ENCODE measurements at places on chromosomes 1 and 21.

- DNase-seq, result no peak
Observed at GRCh38 chr1:211609120-211610024, 30.4 kb upstream of the SLC30A1 start.

DNA sequence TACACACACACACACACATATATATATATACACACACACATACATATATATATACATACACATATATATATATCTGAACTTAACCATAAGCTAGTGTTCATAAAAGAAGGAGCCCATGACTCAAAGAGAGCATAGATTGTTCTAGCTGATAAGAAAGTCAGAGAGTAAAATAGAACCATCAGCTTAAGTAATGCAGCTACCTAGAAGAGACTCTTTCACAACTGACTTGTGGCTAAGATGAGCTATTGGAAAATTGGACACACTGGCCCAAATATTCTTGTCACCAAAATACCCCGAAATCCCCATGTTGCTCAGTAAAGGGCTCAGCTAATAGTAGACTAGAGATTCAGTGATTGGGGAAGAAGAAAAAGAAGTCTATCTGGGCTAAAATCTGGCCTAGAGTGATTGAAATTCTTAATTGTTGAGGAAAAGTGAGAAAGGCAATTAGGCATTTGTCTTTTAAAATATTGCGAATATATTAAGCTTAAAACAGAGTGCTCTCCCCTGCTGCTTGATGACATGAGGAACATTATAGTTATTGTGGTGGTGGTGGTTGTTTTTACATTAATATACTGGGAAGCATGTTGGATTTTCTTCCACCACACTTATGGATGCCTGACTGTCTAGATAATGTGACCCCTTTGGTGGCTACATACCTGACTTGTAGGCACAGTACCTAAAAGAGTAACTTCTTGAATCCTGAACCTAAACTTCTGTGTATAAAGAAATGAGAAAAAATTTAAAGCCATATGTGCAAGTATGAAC, 6.3 kb downstream of the SLAMF1 start:
- no peak for DNase-seq

DNA sequence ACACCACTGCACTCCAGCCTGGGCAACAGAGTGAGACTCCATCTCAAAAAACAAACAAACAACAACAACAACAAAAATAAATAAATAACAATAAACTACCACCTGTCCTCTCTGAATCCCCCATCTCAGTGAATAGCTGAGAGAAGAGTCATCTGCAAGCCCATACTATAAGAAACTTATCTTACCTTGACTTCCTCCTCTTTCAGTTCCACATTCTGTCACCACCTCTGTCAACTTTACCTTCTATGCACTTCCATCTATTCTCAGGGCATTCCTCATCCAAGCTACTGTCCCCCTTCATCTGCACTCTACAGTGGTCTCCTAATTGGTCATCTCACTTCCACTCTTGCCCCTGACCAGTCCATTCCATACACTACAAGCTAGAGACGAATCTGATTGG, 58.1 kb downstream of the KIAA0040 start:
- DNase-seq, result no peak

DNA sequence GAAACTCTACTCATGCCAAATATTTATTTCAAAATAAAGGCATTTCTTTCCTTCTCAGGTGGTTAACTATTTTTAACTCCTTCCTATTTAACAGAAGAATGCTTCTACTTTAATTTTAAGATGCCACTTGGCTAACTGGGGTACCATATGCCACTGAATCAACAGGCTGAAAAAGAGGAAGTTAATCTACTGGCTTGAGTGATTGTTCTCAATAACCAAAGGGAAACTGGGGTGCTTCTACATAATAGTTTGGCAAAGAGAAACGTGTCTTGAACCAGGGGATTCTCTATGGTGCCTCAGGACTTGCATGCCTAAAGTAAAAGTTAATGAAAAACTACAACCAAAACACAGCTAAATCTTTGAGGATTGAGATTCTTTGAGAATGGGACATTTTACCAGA, 142.6 kb downstream of the DENND1B start:
- no peak for DNase-seq

DNA sequence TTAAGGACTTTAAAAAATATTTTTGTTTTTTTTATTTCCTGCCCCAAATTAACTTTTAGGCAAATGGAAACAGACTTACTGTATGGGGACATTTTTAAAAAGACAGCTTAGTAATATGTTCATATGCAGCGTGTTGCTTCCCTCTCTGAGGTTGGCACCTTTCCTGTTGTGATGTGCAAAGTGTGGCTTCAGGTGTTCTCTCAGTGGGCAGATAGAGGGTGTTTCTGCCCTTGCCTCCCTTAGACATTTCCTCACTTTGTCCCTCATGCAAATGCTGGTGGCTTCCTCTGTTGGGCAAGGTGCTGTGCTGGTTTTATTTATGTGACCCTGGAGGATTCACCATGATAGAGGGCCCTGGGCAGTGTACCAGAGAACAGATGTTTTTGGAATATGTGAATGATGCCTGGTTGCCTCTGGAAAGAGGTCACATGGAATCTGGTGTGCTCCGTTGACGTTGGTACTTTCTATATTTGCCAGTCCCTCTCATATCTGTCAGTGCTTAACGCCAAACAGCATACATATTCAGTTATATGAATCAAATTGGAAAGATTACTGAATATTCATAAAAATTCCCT, 123.5 kb downstream of the PATJ start:
- DNase-seq, result no peak

GRCh38 chr1:203306089-203306964, 1.0 kb downstream of the BTG2 start:
- peak; percentile 82 for DNase-seq

DNA sequence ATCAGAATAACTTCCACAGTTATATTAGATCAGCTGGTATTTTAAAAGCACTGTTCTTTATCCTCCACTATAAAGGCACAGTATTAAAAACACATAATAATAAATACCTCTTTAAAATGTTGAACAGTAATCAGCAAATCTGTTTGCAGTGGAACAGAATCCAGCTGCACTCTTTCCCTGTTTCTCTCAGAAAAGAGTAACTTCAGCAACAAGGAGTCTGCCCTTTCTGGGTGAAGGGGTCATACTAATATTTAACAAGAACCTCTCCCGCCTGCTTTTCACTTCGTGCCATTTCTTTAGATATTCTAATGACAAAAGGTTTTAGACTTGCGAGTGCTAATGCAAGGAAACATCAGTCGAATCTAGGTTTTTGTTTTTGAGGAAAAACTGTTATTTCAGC, 194.2 kb upstream of the FMN2 start:
- DNase-seq, result no peak

DNA sequence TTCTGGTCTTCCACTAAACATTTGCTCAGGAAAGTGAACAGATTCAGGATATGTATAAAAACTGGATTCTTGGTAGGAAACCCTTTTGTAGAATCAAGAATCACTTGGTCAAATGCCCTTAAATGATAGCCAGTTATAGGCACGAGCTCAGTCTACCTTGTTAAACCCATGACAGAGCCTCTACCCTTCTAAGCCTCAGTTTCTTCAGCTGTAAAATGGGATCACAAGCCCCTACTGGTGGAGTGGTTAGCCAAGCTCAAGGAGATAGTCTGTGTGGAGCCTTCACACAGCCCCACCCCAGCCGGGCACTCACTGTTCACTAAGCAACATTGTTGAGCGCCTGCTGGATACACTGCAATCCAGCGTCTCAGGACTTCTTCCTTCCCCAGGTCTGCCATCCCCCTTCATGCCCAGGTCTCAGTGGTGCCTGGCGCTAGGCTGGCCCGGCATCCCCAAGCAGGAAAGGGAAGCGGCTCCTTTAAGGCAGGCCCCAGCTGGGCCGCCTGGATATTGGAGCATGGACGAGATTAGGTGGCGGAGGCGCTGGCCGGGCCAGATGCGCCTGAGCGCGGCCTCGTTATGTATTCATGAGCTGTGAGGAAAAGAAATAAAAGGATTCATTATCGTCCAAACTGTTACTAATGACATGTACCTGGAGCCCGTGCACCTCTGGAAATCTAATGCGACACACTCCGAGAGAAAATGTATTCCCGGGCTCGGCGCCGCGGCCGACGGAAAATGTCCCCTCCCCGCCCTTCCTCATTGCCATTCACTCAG, 75.6 kb downstream of the TAS1R2 start:
- no peak for DNase-seq

GRCh38 chr1:117656202-117656641, 50.4 kb downstream of the TENT5C start:
- DNase-seq, result no peak

DNA sequence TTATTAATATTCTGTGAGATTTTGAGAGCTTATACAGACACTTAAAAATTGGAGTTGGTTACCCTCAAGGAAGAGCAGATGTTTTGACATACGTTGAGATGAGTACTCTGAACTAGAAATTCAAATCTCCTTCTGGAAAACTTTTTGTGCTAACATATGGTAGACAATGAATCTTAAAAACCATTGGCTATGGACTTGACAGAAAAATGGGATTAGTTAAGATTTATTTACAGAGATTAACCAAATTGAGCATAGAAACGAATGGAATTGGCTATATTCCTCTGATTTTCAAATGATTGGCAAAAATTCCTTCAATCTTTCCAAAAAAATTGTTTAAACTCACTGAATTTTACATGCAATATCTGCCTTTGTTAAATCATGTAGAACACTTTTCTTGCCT, 1392.9 kb downstream of the BRINP3 start:
- no peak for DNase-seq

- DNase-seq, result peak; percentile 47
Observed at GRCh38 chr1:3352952-3353331, 101.5 kb upstream of the ARHGEF16 start.

GRCh38 chr1:54800899-54801759, at the start of gene TTC22:
TSS of gene TTC22 (minus strand) at chr1:54801323. CDS start at chr1:54801163, 160 bp downstream.
- peak; percentile 95 for DNase-seq

DNA sequence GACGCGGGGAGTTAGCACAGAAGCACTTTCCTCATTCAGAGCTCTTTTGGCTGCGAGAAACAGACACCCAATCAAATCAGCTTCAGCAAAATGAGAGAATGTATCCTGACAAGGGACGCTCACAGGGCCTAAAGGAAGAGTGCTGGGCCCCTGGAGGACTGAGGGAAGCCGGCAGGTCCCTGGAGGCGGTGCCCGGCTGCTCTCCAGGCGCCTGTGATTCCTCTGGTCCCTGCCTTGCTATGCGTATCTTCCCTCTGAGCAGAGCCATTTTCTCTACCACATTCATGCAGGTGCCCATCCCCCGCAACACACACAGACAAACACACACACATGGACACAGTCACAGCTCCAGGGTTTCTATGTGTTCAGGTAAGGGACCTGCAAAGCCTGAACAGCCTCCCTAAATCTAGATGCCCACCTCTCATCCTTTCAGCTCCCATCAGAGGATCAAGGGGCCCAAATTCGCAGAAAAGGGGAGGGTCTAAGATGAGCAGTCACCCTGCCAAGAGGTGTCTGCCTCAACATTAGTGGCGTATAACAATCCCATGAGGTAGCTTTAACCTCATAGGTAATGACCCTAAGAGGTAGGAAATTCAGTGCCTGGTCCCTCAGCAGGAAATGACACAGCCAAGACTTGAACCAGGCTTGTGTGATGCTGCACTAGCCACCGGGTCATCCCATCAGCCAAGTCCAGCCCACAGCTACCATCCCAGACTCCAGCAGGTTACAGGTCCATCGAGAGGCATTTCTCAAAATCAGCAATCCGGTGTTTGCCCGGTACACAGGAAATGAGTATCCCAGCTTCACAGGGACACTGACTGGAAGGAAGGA, 29.0 kb downstream of the PTAFR start:
- no peak for DNase-seq

DNA sequence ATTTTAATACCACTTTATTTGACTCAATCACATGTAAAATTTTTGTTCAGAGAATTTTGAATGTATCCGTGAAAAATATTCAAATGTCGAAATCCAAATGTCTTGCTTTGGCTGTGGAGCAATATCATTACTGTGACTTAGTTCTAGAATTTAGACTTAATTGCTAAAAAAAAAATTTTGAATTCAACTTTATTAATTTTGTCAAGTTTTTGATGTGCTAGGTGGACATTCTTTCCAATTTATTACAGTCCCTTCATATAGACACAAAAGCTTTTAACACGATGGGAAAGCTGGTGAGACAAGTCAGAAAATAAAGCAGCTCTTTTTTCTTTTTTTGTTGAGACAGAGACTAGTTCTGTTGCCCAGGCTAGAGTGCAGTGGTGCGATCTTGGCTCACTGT, 62.6 kb downstream of the DDR2 start:
- DNase-seq, result no peak

- peak; percentile 79 for DNase-seq
Observed at GRCh38 chr21:39317134-39318090, 4.0 kb upstream of the BRWD1 start.

- peak; percentile 76 for DNase-seq
Observed at GRCh38 chr1:226064816-226065248, 2.3 kb downstream of the H3-3A start.

GRCh38 chr1:151837197-151837596, 2.4 kb downstream of the C2CD4D start:
- no peak for DNase-seq

DNA sequence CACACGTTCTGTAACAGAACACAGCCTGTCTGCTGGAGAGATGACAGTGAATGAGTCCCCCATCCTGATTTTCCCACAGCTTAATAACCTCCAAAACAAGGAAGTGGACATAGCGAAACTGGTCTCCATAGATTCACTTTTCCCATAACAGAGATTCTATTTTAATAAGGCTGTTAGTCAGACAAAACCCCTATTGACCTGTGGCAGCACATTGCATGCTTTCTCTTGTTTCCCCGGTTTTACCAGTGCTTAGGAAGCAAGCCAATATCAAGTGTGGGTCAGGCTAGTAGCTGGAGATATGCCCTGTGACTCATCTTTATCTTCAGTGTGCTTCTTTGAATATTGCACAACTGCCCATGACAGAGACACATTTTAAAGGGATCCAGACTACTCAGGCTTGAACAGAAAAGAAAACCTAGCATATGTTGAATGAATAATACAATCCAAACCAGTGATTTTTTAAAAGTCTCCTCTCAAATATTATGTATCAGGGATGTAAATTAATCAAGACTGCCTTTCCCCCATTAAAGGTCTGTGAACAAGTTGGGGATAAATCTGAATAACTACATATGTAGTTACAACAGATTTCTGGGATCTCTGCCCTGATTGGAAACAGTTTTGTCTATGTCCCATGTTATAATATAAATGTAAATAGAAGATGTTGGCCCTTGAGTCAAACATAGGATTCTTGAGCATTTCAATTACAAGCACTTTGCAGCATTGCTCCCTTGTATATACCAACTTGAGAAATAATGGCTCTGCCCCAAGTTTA, 11.9 kb upstream of the CLDN8 start:
- DNase-seq, result peak; percentile 52

DNA sequence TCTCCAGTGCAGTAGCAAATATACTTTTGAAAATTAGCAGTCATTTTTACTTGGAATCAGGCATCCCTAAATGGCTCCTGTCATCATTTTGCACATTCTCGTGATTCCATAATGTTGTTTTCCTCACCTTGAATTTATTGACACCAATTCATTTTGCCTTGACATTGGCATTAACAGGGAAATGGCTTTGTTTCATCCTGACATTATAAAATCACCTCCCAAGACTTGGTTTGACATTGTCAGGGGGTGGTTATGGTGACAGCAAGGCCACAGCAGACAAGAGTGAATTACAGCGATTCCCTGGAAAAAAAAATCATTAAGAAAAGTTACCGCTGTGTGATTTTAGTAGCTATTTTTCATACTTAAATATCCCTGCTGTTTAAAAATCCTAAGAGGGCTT, 327.0 kb downstream of the NTNG1 start:
- no peak for DNase-seq
